Foreskin keratinocyte (primary cell): ENCODE measurements at places on chromosomes 12 and 14. TPM values are rescaled to one million over a fixed set of nuclear protein-coding genes. Genes with fewer than 3 reads are reported as not detected.

GRCh38 chr12:115444346-115444745 is 760.4 kb upstream of the TBX3 start:
- no peak for DNase-seq

NINJ2 gene
- 0.17 and 0.32 TPM in 2 replicates for total RNA-seq

BCL2L14 gene
- total RNA-seq, result not detected in 2 replicates

CTSG gene
- not detected in 2 replicates for total RNA-seq
